ENCODE measurements at places on chromosomes 3 and 15. TPM values are rescaled to one million over a fixed set of nuclear protein-coding genes. Genes with fewer than 3 reads are reported as not detected.

DNA sequence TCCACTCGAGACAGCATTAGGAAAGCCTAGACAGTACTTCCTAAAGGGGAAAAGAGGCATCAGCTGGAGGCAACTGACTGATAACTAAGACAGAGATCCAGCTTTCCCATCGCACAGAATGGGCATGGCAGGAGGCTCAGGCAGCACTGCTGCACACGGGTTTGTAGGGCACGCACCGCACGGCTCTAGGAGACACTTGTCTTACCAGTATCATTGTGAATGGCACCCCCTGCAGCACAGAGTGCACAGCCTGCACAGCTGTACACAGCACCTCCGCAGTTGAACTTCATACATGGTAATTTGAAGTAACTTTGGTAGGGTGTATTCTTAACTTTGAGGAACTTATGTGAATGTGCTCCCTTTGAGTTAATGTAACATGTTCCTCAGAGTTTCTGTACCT is 281.6 kb downstream of the PLCL2 start:
- no peak for DNase-seq

GRCh38 chr3:150057227-150057626 is 86.5 kb upstream of the PFN2 start:
- DNase-seq = no peak

TEX9 gene
- polyA plus RNA-seq = 0.42 TPM

C3orf85 gene
- not detected for polyA plus RNA-seq

TMEM40 gene
- 0.29 TPM for polyA plus RNA-seq

DNA sequence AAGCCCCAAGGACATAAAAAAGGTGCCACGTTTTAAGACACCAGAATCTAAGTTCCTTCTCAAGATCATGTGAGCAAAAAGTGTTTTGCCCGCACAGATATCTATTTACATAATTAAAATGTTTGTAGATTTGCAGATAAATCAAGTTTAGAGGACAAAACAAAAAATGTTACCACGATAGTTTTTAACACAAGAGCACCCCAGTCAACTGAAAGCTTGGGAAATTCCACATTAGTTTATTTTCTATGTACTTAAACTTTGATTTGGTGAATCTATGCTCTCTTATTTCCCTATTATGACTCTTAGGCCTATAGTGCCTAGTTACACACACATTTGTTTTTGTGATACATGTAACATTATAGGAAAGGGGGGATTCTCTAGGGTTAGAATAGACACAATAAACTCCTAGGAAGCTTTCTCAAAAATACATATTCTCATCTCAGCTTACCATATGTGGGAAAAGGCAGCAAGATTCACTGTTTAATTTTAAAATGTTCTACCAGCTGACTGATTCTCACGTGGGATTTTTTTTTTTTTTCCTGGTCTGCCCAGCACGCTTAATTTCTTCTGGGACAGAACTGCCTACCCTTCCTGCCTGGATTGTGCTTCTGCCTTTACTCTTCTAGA is 8.4 kb upstream of the LEKR1 start:
- no peak for DNase-seq

GRCh38 chr3:24828551-24828950 is 333.9 kb upstream of the THRB start:
- DNase-seq = no peak

- no peak for DNase-seq
Observed at GRCh38 chr15:61133361-61133760, 95.7 kb downstream of the RORA start.

SLC9C1 gene
- polyA plus RNA-seq = not detected

CCDC32 gene
- 10.8 TPM for polyA plus RNA-seq

GRCh38 chr3:84194029-84194428 is 764.8 kb upstream of the CADM2 start:
- DNase-seq = no peak

- no peak for DNase-seq
Observed at GRCh38 chr3:160330109-160330508, 68.9 kb downstream of the IFT80 start.

GRCh38 chr3:15676259-15676658 is 74.7 kb downstream of the BTD start:
- peak; percentile 28 for DNase-seq

- peak; percentile 28 for DNase-seq
Observed at GRCh38 chr3:12158387-12159226, at the start of gene TIMP4. TSS of gene TIMP4 (minus strand) at chr3:12158912. CDS start at chr3:12158840, 72 bp downstream.

- DNase-seq = no peak
Observed at GRCh38 chr3:143261848-143262247, 142.3 kb downstream of the CHST2 start.

DNA sequence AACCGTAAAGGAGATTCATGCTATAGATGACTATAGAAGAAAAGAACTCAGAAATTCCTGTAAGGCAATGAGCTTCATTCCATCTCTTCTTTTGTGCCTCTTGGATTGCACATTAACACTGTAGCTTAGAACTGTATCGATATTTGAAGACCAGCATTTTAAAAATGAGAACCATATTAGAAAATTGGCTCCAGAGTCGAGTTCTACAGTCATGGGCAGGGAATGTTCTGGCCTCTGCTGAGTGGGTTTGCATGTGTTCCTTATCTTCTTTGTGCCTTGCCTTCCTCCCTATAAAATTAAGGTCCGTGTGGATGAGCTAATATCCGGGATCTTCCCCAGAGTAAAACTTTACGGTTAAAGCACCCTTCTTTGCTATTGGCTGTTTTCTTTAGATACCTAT is 77.4 kb upstream of the PLCL2 start:
- DNase-seq = no peak

ROPN1 gene
- not detected for polyA plus RNA-seq

FSD2 gene
- polyA plus RNA-seq = not detected

GLDN gene
- not detected for polyA plus RNA-seq

Data from IMR-90 (cell line).